ENCODE measurements at places on chromosomes 7 and 10. TPM values are rescaled to one million over a fixed set of nuclear protein-coding genes. Genes with fewer than 3 reads are reported as not detected.

Gene GPR141
- not detected for total RNA-seq

Gene PALD1
- total RNA-seq = 2.8 TPM

Gene NKX1-2
- total RNA-seq = not detected

Gene TAS2R5
- 0.44 TPM for total RNA-seq

Gene SPDYE9
- not detected for total RNA-seq

Gene NRP1
- total RNA-seq = 364 TPM

Gene DOCK4
- 6.3 TPM for total RNA-seq

Gene AGR2
- not detected for total RNA-seq

All from cardiac ventricle fibroblast (primary cell).